ENCODE measurements at places on chromosomes 5 and 9.

DNA sequence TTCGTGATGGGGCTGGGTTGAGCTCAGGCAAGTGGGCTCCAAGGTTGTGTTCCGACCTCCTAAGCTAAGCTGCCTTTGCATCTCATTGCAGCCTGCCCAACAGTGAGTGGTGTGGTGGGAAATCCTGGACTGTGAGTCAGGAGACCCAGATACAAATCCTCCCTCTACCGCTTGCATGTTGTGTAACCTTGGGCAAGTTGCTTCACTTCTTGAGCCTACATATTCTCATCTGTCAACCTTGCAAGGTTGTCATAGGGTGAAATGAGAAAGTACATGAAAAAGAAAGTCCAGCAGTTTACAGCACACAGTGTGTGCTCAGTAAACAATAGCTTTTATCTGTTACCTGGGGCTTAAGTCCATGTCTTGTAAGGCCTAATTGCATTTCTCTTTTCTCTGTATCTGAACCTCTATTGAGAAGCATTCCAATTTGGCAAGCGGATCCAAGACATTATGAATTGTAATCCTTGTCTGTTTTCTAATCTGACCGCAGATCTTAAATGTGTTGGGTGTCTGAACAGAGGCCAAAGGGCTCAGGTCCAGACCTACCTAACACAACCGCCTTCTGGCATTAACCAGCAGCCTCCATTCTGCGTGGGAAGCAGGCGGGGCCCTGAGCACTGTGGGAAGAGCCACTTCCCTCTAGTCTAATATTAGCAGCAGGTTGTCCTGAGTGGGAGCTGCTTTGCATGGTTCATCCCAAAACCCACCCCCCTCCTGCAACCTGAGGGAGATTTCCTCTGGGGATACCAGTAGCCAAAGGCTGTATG lies 1.8 kb upstream of the GALNT12 start:
- peak; percentile 88 for DNase-seq

- peak; percentile 35 for DNase-seq
These were observed 552.0 kb upstream of the KLF4 start for GRCh38 chr9:108041551-108041950.

DNA sequence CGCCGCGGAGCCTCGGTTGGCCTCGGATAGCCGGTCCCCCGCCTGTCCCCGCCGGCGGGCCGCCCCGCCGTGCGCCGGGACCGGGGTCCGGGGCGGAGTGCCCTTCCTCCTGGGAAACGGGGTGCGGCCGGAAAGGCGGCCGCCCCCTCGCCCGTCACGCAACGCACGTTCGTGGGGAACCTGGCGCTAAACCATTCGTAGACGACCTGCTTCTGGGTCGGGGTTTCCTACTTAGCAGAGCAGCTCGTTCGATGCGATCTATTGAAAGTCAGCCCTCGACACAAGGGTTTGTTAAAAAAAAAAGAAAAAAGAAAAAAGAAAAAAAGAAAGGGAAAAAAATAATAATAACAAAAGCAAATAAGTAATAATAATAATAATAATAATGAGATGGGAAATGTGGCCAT lies 112.8 kb downstream of the GCNT1 start:
- DNase-seq: no peak

DNA sequence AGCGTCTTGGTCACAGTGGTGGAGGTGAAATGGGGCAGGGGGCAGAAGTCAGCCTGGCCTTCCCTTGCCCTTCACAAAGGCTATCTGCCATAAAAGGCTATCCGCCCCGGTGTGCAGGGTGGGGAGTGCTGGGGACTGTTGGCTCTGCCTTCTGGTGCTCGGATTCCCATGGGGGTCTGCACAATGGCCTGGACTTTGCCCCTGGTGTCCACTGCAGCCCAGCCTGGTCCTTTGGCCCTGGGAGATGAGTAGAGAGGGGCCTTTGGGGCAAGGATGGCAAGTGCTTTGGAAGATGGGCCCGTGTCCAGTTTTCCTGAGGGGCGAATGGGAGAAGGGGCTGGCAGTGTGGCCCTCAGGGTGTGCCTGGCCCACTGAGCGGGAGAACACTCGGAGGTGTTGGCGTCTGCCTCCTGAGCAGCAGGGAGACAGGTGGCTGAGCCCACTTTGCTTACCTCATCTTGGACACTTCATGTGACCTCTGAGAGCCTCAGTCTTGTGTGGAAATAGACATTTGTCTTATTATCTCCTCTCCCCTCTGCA lies 69.9 kb downstream of the HSPA4 start:
- no peak for DNase-seq

- no peak for DNase-seq
These were observed 202.1 kb downstream of the FBXL7 start for GRCh38 chr5:15702102-15702501.

DNA sequence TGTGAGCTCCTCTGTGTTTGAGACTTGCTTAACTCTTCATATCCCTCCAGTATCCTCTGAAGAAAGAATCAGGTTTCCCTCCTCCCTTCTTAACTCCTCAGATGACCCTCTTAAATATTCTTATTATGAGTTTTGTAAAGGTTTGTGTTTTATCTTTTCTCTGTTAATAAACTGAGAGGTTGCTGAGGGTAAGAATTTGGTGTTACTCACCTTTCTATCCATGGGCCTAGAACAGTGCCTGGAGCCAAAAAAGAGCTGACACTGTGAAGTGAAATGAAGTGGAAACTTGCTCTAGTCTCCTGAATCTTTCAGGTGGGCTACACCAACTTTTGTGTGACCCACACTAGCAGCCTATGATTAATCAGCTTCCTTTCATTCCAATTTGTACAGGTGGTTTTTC lies 208.4 kb downstream of the CSNK1G3 start:
- no peak for DNase-seq

DNA sequence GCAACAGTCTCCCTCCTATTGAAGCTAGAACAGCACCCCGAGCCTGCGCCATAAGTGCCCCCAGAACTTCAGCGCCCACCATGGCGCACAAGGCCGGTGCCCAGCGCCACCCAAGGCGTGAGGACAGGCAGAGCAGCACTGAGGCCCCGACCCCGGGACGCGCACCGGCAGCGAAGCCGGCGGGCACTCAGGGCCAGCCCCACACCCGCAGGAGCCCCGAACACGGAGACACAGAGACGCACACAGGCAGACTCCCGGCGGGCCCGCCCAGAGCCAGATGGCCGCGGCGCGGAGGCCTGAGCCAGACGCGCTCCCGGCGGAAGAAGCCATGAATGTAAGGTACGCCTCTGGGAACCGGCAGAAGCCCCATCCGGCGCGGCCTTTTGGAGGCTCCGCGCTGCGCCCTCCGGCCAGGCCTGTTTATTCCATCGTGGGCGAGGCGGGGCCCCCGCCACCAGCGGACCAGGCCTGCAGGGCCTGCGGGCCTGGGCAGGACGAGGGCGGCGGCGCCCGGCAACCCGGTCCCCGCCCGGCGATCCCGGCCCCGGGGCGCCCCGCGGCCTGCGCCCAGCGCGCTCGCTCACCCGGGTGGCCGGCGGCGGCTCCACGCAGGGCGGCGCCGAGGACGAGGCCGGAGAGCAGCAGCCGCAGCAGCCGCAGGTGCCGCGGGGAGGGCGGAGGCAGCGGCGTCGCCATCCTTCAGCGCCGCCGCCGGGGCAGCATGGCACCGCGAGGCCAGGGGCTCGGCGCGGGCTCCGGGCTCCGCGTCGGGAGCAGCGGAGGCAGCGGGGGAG lies 486 bp downstream of the NPDC1 start:
- no peak for DNase-seq

DNA sequence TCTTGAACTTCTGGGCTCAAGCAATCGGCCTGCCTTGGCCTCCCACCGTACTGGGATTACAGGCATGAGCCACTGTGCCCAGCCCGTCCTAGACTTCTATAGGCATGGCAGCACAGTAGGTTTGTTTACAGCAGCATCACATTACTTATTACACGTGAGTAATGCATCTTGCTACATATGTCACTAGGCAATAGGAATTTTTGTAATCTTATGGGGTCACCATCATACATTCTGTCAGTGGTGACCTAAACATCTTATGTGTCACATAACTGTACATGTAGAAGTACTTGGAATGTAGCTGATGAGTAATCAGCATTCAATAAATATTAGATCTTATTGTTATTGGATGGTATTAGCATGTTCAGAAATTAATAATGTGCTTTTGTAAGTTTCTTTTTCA lies 22.9 kb upstream of the ABCA1 start:
- DNase-seq: peak; percentile 48

DNA sequence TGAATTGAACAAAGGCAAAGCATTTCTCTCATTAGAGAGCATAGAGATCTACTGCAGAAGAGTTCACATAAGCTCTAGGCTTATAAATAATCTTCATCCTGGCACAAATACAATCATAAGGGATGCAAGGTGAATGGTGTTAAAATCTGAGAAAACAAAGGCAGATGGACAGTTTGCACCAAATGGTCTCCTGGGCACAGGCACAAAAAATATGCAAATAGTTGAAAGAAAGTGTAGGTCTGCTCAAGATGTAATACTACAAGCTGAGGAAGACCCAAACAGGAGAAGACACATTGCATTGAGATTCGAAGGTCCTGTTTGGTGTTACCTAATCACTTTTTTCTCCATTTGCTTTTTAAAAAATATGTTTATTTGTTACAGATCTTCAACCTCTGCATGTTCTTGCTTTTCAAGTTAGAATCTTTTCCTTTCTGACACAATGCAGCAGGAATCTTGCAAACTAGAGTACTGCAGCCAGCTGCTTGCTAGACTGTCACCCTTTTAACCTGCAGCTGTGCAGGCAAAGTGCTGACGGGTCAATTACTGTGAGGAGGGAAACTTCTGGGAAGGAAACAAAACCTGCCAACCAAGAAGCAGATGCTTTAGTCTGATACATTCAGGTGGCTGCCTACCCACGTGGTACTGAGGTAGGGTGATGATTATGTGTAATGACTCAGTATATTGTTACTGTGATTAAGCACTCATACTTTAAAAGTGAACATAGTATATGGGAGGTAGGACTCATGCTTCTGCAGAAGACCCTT lies 1048.6 kb upstream of the SEMA6A start:
- no peak for DNase-seq

- DNase-seq: no peak
These were observed 39.1 kb downstream of the FGD3 start for GRCh38 chr9:92986176-92987119.

GRCh38 chr5:14225173-14225834 lies 82.2 kb downstream of the TRIO start:
- no peak for DNase-seq

DNA sequence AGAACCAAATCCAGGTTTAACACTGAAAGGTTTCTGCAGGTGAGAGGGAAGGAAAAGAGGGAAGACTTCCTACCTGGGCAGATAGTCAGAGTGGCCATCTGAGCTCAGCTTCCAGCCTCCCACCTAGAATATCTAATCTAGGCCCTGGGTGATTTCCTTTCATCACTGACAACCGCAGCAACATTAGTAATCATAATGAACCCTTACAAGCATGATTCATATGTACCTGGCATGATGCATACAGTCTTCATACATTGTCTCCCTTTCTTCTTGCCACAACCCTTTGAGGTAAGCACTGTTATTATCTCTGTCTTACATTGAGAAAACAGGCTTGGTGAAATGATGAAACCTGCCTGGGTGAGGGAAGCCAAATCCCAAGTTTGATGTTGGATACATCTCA lies 13.5 kb downstream of the AFAP1L1 start:
- DNase-seq: no peak

DNA sequence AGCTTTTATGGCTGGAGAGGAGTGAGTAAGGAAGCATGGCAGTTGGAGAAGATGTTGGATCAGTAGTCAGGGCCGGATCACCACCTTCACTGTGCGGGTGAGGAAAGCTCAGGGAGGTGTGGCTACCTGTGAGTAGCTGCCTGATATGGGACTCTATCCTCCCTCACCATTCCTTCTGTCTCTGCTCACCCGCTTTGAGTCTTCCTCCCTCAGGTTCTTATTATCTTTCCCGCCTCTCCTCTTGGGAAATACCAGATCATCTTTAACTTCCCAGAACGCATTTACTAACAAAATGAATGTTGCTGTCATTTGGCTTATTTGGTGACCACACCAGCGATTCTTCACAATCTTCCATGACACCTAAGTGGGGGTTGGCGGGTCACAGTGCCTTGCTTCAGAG lies 140.7 kb upstream of the GPR151 start:
- DNase-seq: no peak

DNA sequence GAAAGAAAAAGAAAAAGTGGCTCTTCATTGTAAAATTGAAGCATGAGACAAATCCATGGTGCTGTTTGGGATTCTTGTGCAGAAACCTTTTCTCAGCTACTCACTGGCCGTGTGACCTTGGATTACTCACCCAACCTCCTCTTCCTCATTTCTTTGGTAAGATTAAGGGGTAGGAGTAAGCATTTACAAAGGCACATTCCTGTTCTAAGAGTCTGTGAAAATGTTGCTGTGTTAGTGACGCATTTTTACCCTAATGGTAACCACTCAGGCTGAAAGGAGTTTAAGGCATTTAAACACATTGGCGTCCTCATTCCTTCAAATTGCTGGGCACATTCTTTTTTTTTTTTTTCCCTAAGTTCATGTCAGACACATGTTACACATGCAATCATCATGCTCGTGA lies 4.3 kb downstream of the RAI14 start:
- DNase-seq: no peak

DNA sequence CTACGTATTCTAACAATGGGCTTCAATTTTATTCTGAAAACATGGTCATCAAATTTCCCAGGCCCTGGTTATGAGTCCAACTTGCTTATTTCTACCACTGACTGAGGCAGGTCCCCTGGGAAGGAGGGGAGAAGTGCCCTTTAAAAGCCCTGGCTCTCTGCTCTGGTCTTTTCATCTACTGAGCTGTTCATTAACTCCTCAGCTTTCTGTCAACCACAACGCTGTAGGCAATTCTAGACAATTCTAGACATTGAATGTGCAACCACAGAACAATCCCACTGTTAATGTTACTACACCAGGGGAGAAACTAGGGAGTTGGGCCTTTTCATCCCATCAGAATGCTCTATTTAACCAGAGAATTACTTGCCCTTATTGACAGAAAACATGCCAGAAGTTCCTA lies 10.0 kb downstream of the MOCS2 start:
- DNase-seq: no peak

DNA sequence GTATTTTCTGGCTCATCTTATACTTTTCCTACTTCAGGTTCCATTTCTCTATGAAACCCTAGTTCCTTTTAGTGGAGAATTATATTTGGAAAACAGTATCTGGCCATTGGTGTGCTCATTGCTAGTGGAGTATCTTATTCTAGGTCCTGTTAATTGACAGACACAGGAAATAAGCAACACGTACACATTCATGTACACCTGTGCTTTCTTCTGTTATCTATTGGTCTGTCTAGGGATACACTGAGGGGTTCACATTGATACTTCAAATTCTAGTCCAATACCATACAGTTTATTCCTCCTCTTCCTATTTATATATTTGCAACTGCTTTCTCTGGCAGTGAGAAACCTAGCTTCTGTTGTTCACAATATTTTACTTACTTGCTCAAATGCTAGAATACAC lies 110.2 kb downstream of the FER start:
- DNase-seq: no peak

All from PC-9 (cell line).